ENCODE measurements at places on chromosomes 6 and 20.

DNA sequence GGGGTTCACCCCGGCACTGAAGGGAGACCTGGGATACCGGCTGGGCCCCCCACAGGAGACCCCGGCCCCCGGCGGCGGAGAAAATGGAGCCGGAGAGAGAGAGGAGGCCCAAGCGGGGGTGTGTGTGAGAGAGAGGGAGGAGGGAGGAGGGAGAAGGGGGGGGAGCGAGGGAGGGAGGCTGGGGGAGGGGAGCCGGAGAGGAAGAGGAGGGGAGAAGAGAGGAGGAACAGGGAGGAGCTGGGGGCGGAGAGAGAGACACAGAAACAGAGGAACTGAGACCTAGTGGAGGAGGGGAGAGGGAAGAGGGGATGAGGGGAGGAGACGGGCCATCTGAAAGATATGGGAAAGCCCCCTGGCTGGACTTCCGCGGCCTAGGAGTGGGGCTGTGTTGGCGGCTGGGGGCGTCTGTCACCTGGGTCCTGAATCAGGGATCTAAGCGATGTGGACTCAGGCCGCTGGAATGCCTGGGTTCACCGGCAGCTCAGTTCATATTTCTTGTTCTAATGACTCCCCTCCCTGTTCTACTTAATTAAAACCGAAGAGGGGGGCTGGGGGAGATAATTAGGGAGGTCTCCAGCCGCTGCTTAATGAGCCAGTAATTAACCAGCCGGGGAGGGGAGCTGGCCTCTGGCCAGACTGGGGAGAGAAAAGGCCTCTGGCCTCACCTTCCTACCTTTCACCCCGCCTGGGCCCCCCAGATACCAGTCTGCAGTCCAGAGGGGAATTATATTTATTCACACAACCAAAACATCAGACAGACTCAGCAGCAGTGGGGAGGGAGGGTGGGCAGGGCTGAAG lies at the start of gene PBX2:
PBX2 (minus strand) TSS at position 149 of the 798 bp plus-strand sequence. CDS start 287 bp downstream, outside the sequence.
- peak; percentile 83 for DNase-seq

DNA sequence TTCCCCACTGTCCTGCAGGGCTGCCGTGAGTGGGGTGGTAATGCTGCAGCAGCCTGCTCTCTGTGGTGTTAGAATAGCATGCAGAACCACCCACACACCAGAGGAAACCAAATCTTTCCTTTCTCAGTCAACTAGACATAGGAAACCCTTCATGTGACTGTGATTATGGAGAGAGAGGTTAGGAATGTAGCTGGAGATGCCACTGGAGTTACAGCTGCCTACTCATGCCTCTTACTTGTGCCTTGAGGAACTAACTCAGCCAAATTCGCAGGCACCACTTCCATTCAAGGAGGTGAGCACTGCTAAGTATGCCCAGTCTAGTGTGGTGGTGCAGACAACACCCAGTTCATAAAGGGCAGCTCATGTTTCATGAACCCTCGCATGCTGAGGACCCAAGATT lies 27.4 kb downstream of the MUC22 start:
- no peak for DNase-seq

DNA sequence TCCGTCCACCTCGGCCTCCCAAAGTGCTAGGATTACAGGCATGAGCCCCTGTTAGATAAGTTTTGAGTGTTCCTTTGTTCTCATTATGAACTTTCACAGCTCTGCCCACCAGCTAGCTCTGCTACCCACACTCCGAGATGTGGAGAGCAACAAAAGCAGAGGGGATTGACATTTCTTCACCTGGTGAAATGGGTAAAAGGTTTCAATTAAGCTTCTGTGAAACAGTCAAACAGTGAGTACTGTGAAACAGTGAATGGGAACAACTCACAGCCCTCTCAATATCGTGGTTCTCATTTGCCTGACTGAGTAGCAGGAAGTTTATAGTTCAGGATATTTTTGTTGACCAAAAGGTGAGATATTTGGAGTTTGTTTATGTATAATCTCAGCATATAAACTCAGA lies 412.8 kb downstream of the CD83 start:
- DNase-seq = no peak

GRCh38 chr20:9699181-9699580 lies 139.7 kb downstream of the PAK5 start:
- DNase-seq = no peak

DNA sequence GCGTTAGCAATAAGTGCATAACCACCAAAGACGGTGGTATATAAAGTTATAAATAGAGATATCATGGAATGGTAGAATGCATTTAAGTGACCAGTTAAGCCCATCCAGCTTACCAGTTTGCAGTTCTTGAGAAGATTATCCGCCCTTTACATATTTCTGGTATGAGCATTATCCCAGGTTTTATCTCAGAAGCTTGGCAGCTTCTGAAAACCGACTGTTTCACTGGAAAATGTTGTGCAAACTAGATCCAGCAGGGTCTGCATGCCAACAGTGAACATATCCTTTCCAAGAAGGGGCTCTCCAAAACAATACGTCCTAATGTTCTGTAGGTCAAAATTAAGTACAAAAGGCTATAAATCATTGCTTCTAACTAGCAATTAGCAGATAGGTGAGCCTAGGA lies 29.5 kb upstream of the SHLD1 start:
- DNase-seq = no peak

GRCh38 chr6:140341272-140341671 lies 966.8 kb upstream of the CITED2 start:
- no peak for DNase-seq

DNA sequence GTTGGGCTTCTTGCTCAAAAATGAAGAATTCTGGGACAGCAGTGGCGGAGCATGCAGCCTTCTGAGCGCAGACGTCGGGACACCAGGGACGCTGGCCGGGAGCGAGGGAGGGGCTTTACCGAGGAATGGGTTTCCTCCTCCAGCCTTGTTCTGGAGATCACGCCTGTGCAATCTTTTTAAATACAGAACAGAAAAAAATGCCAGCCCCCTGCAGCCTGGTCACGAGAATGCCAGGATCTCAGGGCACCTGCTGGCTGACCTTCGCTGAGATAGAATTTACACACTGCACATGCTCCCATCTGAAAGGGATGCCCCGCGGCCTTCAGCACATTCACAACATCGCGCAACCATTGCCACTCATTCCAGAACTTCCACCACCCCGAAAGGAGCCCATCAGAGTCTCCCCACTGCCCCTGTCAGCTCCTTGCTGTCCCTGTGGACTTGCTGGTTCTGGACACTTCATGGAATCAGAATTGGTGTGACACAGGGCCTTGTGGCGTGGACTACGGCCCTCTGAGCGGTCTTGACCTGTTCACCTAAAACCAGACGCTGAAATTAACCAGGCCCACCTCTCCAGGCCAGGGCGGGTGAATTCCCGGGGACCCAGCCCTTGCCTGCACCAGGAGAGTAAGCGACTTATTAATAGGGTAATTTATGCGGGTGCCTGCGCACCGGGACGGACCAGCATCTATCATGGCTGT lies 20.6 kb upstream of the BHLHE23 start:
- DNase-seq = no peak

GRCh38 chr6:168546151-168546550 lies 105.2 kb downstream of the SMOC2 start:
- no peak for DNase-seq

- peak; percentile 14 for DNase-seq
Measured at GRCh38 chr6:20870493-20870892, 336.2 kb downstream of the CDKAL1 start.

DNA sequence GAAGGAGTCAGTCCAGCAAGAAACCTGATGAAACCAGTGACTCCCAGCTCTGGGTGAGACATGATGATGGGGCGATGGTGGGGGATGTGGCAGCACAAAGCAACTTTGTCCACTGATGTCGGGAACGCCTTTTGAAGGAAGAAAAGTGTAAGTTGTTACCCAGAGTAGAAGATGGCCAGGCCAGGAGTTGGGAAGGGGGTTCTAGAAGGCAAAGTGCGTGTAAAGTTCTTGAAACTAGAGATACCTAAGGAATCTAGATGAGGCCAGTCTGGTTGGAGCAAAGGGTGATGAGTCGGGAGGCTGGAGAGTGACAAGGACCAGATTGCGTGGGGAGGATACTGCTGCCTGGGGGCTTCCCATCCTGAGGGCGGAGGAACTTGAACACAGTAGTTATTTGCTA lies 117.0 kb downstream of the PHACTR3 start:
- DNase-seq = no peak

GRCh38 chr6:56437171-56437900 lies 190.0 kb upstream of the COL21A1 start:
- DNase-seq = no peak

DNA sequence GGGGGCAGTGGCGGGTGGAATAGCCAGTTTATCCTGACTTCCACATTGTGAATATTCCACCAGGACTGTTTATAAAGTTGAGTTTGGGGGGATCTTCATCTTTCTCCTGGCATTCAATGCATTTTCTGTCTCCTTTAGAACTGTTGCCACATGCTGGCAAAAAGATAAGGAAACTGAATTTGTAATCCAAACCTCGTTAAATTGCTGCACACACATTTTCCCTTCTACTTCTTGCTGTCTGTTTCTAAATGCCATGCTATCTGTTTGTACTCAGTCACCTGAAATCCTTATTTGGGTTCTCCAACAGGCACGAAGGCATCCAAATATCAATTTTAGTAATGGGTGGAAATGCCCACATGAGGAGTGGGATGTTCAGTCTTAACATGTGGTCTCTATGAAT lies 180.2 kb upstream of the CCN2 start:
- DNase-seq = no peak
